ENCODE measurements at places on chromosomes 7 and 10.
A peak's percentile ranks its signal among the peaks of the same experiment; 100 is the strongest.

DNA sequence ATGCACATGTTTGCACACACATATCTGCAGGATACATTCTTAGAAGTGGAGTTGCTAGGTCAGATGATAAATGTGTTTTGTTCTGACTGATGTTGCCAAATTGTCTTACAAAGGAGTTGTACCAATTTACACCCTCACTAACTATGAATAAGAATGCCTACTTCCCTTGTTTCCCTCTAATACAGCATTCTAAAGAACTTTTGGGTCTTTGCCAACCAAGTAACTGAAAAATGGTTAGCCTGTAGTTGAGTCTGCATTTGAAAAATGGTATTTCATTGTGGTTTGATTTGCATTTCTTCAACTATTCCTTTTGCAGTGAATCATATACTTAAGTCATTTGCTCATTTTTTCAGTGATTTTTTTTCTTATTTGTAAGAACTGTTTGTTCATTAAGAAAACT lies 48.4 kb downstream of the TMEM26 start:
- no peak for DNase-seq

GRCh38 chr7:79713276-79713675 lies 259.8 kb upstream of the MAGI2 start:
- no peak for DNase-seq

- no peak for DNase-seq
These were observed 57.3 kb downstream of the CHCHD3 start for GRCh38 chr7:133024596-133024995.

- peak; percentile 34 for DNase-seq
These were observed 23.4 kb downstream of the ATOH7 start for GRCh38 chr10:68208424-68209042.

GRCh38 chr7:150940431-150941102 lies 37.6 kb downstream of the KCNH2 start:
- DNase-seq, result no peak

DNA sequence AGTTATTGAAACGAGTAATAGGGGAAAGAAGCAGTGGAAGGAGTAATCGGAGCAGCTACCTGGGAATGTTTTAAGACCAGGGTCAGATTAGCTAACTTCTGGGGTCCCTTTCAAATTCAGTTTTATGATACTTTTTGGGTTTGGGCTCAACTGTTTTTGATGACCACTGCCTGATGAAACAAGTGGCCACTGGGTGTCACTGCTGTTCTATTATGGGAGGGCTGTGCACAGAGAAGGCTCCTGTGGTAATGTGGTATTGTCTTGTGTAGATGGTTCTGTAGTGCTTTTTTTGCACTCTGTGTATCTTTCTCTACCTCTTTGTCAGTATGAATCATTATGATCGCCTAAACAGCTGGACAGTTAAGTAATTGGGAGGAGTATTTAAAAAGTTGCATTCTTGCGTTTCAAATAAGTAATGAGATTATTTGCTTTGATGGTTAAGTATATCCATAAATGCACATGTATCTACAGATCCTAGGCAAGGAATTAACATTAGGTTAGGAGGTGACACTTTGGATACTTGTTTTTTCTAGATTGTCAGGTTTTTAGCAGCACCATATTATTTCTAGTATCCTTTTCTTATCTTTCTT lies 128.4 kb downstream of the ABCA13 start:
- peak; percentile 49 for DNase-seq

DNA sequence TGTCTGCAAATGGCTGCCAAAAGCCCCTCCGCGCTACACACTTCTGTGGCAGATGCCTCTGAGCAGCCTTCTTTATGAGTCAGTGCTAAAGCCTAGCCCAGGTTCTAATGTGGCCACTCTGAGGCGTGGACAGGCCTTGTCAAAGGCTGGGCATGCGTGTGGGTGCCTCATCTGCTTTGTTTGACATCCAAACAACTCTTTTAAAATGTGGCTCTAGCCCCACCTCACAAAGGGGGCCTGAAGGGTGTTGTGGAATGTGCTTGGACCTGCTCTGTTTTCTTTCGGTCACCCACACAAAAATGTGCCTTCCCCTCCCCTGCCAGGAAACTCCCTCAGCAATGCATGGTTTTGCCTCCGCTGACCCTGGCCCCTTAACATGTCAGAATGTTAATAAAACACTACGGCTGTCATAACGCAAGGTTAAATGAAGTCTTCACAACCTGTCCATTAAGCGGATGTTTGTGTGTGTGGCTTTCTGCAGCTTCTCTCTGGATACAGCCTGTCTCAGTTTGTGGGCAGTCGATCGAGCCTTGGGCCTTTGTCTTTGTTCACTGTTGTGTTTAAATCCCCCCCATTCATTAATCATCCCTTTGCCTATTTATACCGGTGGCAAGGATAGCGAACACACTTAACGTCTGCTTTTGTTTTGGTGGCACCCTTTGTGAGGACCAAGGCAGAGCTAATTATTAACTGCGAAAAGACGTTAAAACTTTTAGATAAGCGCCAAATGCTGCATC lies 718.9 kb downstream of the LRMDA start:
- DNase-seq, result no peak

DNA sequence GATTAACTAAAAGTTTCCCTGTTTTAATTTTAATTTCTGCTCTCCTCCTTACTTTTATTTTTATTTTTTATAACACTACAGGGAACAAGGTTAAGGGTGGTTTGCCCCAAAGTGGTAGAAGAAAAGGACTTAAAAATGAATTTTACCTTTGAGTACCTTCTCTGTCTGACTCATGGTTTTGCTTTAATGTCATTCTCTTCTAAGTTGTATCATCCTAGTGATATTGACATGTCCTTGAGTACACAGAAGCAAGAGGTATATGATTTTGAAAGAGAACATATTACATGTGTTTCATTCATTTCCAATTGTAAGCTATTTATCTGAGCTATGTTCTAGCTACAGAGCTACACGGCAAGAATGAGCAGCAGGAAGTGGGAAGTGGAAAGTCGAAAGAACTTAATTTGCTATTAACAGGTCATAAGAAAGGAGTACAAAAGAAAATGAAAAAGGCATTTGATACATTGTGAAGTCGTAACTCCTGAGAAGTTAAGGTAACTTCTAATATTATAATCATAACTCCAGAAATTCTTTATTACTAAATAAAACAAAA lies 112.5 kb downstream of the SEMA3A start:
- no peak for DNase-seq

GRCh38 chr7:67018940-67019339 lies 22.3 kb downstream of the TYW1 start:
- DNase-seq, result no peak
